ENCODE measurements at places on chromosomes 5 and 9.

GRCh38 chr9:928363-929042 lies 48.0 kb upstream of the DMRT3 start:
- DNase-seq = no peak

- no peak for DNase-seq
These were observed 50.3 kb downstream of the NSUN2 start for GRCh38 chr5:6582507-6583048.

DNA sequence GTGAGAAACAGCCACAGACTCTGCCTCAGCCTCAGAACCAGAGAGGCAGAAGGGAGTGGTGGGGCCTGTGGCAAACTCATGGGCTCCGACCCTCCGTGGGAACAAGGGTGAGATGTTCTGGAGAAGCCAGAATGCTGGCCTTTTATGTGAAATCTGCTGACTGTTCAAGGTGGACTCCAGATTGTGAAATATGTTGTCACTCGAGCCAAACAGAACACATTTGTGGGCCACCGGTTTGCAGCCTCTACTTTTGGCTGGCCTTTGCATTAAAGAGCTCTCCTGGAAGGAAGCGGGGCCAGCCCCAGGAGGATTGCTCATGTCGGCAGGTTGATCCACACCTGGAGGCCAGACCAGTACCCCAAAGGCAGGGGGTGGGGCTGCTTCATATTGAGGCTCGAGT lies 62.4 kb downstream of the ERGIC1 start:
- no peak for DNase-seq

GRCh38 chr9:137722481-137722880 lies 103.7 kb downstream of the EHMT1 start:
- no peak for DNase-seq

DNA sequence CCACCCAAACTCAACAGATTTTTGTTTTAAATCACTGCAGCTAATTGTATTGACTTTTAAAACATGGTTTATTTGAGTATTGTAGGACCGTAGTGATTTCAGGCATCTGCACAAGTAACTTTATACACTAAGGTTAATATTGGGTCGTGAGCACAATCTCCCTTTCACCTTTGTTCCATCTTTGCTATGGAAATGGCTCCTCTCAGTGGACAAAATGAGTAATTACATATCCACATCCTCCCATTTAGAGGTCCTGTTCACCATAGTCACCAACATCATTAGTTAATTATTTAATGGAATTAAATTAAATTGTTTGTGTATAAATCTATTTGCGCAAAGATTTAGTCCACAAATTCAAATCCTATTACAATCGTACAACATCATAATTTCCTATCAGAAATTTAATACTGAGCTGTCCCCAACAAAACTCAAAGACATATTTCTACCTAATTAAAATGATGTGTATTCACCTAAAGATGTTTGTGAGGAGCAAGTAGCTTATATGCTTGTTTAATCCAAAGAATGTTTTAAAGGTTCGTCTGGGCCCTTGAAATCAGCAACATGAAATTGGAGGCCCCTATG lies 173.0 kb upstream of the DAPK1 start:
- peak; percentile 29 for DNase-seq

- DNase-seq = no peak
These were observed 403.0 kb downstream of the GADD45G start for GRCh38 chr9:90007516-90008440.

DNA sequence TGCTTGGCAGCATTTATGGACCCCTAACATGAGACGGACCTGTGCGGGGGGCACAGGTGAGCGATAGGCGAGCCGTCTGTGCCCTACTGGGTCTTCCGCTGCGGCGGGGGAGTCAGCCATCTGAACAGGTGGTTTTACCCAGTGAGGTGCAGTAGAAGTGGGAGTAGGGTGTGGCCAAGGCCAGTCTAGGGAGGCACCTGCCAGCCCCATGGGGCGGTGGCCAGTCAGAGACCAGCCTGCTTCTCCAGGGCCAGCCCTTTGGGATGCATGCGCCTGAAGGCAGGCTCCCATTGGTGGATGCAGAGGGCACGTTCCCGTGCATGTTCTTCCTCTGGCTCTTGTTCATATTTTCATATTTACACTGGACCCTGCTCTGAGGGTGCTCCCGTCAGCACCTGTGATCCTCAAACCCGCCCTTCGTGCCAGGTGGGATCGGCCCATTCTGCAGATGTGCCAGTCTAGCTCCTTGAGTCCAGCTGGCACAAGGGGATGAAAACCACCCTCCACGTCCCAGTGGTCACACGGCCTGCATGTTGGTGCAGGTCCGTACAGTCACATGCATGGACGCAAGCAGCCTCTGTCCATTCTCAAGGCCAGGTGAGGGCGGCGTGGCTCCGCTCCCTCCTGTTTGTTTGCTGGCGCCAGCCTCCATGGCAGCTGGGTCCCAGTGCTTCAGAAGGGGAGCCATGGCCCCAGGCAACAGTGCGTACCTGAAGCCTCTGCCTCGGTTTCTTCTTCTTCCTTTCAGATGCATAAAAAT lies 9.0 kb downstream of the COL5A1 start:
- DNase-seq = no peak

- peak; percentile 25 for DNase-seq
These were observed 32.0 kb downstream of the ANKRD55 start for GRCh38 chr5:56200971-56201666.

GRCh38 chr9:70256123-70256551 lies 2.6 kb upstream of the SMC5 start:
- DNase-seq = no peak

DNA sequence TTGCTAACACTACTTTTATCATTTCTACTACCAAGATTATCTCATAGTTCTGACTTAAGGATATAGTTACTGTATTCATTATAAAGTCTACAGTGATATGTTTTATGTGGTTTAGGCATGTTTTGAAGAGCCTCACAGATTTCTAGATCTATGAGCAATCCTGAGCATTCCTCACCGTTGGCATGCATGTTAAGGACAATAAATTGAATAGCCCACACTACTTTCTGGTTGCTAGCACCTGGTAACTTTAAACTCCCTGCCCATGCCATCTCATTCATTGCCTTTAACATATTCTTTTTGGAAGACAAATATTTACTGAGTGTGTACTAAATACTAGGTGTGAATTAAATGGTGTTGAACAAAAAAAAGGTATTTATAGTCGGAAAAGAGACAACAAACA lies 868.1 kb upstream of the CDH9 start:
- no peak for DNase-seq

GRCh38 chr5:170283296-170283695 lies 14.3 kb downstream of the LCP2 start:
- no peak for DNase-seq

- no peak for DNase-seq
These were observed 140.9 kb downstream of the HSPA4 start for GRCh38 chr5:133192716-133193115.

DNA sequence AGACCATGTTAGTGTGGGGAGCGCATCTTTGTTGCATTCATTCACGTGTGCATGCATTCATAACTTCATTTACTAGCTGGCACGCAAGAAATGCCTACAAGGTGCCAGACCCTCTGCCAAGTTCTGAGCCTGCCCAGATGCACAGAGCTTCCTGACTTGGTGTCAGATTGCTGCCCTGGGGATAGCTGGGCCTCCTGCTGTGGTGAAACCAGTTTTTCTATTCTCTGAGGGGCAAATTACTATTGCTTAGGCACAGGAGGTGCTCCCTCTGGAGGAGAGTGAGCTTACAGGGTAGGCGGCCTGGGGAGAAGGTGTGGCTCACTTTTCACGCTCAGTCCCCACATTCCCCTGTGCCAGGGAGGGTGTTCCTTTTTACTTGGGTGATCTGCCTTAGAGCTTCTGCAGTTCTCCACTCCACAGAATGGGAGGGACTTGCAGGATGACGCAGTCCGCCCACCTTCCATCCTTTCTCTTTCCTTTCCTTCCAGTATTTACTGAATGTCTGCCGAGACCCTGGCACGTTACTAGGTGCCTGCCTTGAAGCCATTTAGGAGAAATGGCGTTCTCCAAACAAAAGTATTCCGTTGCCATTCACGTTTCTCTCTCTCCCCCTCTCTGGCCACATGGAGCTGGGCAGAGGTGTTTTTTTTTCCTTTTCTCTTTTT lies 27.9 kb upstream of the CTNNA1 start:
- DNase-seq = no peak

DNA sequence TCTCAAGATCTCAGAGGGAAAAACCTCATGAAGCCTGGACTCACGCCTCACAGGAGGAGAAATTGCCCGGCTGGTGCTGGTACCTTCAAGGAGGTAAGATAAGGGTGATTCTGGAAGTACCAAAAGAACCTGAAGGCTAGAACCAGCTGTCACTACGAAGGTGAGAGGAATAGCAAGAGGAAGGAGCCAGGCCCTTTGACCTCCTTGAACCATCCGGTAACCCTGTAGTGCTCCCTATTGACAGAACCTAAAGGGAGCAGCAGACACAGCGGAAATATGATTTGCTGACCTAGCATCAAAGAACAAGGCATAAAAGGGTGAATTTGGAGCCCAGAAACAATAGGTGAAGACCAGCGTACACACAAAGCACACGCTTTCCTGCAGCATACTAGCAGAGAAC lies 92.2 kb downstream of the DOCK8 start:
- no peak for DNase-seq

GRCh38 chr9:112846528-112847488 lies 43.9 kb downstream of the SLC46A2 start:
- no peak for DNase-seq

- no peak for DNase-seq
These were observed 56.2 kb upstream of the APC start for GRCh38 chr5:112681481-112681908.

DNA sequence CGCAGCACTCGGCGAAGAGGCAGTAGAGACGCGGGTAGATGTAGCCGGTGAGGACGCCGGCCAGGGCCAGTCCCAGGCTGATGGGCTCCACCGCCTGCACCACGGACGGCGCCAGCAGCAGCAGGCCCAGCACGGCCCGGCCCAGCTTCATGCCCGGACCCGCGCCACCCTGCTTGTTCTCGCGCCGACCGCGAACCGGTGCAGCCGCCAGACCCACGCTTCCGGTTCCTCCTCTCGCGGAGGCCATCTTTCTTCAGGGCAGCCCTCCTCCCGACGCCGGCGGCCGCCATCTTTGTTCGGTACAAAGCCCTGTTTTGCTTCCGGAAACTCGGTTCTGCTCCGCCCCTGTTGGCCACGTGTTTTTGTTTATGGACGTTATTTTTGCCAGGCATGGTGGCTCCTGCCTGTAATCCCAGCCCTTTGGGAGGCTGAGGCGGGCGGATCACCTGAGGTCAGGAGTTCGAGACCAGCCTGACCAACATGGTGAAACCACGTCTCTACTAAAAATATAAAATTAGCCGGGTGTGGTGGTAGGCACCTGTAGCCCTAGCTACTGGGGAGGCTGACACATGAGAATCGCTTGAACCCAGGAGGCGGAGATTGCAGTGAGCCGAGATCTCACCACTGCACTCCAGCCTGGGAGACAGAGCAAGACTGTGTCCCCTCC lies at the start of gene TOR1A:
TOR1A (minus strand) TSS at position 202 of the 667 bp plus-strand sequence; CDS start at position 151, 51 bp downstream.
- DNase-seq = peak; percentile 81

DNA sequence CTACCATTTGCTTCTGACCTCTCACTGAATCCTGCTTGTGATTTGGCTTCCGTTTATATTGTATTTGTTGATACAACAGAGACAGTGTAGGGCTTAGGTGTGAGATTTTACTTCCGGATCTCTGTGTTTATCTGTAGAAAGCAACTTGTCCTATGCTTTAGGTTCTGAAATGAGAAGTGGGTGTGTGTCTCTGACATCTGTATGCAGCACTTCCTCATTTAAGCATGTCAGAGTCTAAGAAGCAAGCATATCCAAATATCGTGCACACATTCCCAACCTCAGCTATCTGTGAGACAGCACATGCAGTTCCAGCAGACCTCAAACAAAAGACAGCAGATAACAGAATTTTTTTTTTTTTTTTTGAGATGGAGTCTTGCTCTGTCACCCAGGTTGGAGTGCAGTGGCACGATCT lies 16.3 kb downstream of the KLF9 start:
- DNase-seq = no peak

- no peak for DNase-seq
These were observed 161.6 kb downstream of the COL23A1 start for GRCh38 chr5:178428341-178429155.

DNA sequence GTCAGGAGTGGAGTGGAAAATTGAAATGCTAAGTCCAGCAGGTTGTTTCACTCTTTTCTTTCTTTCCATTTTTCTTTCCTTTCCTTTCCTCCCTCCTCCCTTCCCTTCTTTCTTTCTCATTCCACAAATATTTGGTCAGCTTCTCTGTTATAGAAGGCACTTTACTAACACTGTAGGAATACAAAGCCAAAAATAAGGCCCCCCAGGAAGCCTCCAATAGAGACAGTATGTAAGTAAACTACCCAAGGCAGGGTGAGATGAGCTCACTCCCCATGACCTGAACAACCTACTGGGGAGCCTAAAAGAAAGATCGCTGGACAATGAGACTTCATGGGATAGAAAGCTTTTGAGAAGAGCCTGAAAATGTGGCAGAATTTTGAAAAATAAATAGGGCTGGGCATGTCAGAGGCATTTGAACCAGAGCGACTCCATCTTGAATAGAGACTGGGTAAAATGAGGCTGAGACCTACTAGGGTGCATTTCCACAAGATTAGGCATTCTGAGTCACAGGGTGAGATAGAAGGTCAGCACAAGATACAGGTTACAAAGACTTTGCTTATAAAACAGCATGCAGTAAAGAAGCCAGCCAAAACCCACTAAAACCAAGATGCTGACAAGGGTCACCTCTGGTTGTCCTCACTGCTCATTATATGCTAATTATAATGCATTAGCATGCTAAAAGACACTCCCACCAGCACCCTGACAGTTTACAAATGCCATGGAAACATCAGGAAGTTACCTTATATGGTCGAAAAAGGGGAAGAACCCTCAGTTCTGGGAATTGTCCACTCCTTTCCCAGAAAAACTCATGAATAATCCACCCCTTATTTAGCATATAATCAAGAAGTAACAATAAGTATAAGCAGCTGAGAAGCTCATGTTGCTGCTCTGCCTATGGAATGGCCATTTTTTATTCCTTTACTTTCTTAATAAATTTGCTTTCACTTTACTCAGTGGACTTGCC lies 158.9 kb upstream of the EGFLAM start:
- no peak for DNase-seq

DNA sequence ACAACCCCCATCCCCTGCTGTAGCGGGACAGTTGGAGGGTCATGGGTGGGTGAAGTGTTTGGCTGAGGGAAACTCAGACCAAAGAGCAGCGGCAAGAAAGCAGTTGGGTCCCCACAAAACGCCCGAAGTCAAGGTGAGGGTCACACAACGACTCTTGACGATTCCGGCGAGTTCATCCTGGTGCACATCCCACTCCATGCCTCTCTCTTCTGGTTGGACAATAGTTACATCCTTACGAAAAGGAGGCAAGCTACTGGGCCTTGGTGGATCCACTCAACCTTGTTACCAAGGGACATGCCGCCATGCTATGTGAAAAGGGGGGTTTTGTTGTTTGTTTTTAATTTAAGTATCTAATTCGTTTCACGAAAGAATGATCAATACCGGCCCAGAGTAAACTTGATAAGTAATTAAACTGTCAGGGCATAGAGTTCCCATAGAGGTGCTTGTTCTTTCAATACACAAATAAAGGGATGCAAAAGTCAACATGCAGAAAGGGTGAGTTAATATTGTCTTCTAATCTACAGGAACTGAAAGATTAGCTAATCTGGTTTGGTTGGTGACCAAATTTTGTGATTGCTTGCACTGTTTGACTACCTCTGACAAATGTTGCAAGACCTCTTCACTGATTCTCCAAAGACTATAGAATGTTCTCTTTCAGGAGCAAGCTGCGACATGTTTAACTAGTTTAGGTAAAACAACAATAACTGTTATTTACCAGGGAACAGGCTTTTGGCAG lies 732 bp upstream of the SMIM15 start:
- DNase-seq = no peak
